ENCODE measurements at places on chromosomes 4 and X. TPM values are rescaled to one million over a fixed set of nuclear protein-coding genes. Genes with fewer than 3 reads are reported as not detected.
A peak's percentile ranks its signal among the peaks of the same experiment; 100 is the strongest.

DNA sequence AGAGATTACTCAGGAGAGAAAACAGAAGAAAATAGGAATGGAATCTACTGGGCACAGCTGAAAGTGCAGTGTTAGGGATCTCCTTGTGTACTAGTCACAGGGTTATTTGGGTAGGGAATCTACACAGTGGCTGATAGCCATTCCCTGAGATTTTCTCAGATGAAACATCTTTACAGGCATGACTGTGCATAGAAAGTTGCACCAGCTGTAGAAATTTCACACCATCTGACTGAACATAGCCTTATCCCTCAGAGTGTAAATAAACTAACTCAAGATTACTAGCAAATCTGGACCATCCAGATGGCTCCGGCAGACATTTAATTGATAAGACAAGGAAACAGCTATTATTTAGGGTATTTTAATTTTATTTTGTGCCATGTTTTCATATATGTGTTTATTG, 2053.5 kb upstream of the TENM3 start:
- no peak for DNase-seq

GRCh38 chrX:101257448-101258258, 33.5 kb downstream of the TAF7L start:
- DNase-seq: no peak

GRCh38 chr4:154137320-154137905, 348.5 kb upstream of the SFRP2 start:
- DNase-seq: no peak

DNA sequence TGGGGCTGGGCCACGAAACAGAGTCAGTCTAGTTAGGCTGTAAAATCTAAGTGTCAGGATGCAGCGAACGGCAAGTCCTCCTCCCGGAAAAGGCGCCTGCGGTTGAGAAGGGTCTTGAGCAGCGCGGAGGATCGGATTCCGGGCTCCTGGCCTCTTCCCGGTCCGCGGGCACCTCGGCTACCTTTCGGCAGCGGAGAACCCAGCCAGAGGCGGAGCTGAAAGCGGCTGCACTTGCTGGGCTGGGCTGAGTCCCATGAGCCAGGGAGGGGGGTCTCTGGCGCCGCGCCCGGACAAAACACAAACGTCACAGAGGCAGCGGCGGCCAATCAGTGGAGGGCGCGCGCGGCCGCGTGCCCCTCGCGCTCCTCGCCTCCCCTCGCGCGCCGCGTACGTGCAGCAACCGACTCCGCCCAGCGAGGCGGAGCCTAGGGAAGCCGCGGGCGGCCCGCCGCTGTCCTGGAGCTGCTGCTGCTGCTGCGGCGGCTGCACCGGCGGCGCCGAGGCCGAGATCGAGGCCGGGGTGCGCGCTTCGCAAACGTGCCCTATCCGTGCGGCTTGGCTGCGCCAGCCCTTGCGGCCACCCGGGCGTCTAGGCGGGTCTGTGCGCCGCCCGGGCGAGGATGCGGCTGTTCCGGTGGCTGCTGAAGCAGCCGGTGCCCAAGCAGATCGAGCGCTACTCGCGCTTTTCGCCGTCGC, at the start of gene PDK3:
Gene PDK3, plus strand, starts transcription at position 451 of the 696 bp plus-strand sequence. Its CDS starts 170 bp downstream, at position 621.
- DNase-seq: peak; percentile 95

- no peak for DNase-seq
These were observed 65.7 kb downstream of the ZFYVE28 start for GRCh38 chr4:2352729-2353221.

DNA sequence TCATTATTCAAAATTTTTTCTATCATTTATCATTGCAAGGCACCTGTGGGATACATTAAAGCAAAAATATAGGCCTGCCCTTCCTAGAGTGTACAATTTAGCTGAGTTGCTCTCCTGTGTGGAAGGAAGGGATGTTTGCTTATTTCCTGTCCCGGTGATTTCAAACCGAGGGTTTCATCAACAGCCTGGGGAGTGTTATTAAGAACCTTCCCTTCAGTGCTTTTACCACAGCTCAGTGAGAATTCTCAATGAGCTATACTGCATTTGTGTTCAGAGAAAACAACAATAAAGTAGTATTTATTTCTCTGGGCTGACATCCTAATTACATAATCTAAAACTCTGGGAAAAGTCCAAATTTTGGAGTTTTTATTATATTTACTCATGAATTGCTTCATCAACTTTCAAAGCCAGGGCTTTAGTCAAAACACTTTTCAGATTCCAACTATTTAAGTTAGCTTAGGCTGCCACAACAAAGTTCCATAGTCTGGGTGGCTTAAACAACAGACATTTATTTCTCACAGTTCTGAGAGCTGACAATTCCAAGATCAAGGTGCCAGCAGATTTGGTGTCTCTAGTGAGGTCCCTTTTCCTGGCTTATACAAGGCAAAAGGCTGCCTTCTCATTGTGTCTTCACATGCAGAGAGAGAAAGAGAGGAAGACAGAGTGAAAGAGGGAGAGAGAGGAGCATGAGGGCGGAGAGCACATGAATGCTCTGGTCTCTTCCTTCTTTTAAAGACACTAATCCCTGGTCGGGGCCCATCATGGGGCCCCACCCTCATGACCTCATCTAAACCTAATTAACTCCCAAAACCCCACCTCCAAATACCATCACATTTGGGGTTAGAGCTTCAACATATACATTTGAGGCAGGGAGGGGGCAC, 62.6 kb downstream of the MMRN1 start:
- no peak for DNase-seq

- DNase-seq: no peak
These were observed 11.4 kb upstream of the GPR34 start for GRCh38 chrX:41677183-41678060.

DNA sequence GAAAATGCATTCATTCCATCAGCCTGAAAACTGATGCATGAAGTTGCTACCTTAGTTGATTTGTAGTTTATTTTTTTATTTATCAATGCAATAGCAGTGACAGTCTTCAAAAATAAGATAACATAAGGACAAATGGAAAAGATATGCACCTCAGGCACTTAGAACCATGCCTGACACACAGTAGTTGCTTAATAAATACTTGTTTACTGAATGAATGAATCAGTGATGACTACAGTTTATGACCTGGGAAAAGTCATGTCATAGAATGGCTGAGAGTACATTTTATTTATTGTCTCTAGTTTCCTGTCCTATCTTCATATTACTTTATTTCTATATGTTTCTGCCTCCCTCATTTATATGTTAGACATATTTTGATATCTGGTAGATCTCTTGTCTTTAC, 171.8 kb downstream of the TLL1 start:
- DNase-seq: no peak

DNA sequence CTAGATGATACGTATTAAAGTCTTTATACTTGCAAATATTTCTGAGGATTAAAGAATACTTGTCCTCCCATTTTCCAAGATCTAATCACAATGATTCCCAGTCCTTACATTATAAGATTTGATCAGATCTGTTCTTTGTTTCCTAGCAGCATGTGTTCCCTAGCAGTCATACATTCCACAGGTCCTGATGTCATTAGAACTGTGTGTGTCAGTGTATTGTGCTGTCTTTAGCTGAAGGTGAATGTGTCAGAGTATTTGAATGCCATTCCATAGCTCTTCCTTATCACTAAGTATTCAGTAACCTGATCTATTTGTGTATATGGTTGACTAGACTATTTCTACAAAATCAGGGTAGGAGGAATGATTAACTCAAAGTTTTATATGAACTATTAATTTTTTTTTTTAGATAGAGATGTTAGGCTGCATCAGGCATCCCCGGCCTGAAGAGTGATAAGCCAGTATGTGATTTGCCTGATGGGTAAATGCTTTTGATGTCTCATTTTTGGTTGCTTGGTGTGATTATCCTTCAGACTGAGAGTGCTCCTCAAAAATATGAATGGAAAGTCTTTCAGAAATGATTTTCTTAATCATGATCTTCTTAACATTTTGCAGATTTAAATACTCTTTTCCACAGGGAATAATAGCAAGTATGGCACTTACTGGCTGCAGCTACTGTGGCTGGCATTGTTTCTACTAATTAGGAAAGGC, 4.4 kb downstream of the ADGRL3 start:
- no peak for DNase-seq

DNA sequence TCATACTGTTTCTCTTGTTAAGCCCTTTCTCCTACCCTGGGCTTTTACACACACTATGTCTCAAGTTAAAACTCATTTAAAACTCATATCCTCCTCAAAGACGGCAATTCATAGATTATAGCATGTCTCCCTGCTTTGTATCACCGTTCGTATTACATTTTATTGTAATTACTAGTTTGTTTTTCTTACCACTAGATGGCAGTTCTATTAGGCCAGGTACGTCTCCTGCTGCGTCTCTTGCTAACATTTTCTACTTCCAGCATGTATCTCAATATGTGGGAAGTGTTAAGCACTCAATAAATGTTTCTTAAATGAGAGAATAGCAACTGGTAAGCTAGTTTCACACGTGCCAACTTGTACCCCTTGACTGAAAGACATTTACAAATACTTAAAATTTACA, 450.3 kb upstream of the PCDH7 start:
- no peak for DNase-seq

GRCh38 chrX:100609591-100609990, 24.9 kb downstream of the TNMD start:
- DNase-seq: no peak

- DNase-seq: no peak
These were observed 183.9 kb upstream of the PCDH7 start for GRCh38 chr4:30536231-30536630.

- no peak for DNase-seq
These were observed 64.4 kb downstream of the ASMT start for GRCh38 chrX:1679238-1679637.

DNA sequence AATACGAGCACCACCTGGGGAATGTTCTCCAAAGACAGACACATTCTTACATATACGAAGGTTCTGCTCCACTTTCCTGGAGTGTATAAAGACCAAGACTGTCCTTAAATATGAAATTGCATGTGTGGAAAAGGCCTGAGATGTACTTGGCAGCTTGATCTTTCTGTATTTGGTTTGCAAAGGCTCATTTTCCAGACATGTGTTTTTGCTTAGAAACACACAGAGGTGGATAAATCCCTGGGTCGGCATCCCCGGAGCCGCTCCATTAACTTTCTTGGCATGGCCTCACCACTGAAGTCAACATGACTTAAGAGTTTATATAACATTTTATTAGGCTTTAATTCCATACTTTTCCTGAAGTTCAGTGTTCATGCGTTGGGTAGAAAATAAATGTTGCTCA, 239.4 kb downstream of the LDB2 start:
- no peak for DNase-seq

GRCh38 chrX:15674841-15675489, 10.4 kb upstream of the CLTRN start:
- peak; percentile 97 for DNase-seq

GRCh38 chr4:145909281-145909715, 29.3 kb downstream of the ZNF827 start:
- DNase-seq: peak; percentile 68

GRCh38 chr4:98508829-98509598, 149.4 kb downstream of the TSPAN5 start:
- DNase-seq: no peak

DNA sequence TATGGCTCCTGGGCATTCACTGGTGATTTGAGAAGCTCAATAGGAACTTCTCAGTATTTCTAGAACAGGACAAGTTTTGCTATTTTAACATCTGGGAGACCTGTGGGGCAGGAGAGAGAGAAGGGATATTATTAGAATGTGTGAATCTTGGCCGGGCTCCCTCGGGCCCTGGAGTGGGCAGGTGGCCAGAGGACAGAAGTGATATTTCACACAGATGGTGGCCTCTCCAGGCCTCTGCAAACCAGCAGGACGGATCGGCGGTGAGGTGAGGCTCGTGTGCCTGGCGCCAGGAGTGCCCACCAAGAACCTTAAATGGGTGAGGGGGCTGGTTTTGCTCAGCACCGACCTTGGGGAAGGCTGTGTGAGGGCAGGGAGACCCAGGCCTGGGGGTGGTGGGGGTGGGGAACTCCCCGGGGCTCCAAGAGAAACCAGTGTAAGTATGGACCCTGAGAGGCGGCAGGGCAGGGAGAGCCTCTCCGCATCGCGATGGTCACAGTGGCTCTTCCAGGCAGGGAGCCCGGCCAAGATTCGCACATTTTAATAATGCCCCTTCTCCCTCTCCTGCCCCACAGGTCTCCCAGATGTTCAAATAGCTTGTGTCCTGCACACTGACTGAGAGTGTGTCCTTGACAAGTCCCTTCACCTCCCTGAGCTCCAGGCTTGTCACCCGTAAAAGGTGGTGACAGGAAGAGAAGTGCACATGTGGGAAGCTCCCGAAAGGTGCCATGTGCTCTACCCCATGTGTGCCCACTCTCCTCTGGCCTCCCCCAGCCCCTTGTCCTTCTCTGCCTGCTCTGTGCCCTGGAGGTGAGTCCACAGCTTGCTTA, 64.9 kb downstream of the SORCS2 start:
- peak; percentile 81 for DNase-seq

DNA sequence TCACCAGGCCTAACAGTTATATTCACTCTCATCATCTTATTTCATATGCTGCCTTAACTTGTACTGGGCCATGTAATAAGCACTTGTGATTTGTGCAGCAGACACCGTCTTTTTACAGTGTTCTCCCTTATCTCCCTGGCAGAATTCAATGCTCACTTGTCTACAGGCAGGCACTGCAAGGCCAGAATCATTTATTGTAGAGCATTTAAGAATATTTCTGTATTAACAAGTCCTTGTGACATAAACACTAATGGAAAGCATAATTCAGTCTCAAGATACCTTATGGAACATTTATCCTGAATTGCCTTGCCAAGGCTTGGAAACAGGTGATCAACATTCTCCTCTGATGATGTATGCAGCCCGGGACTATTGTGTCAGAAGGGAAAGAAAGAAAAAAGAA, 808.9 kb downstream of the STPG2 start:
- no peak for DNase-seq

DNA sequence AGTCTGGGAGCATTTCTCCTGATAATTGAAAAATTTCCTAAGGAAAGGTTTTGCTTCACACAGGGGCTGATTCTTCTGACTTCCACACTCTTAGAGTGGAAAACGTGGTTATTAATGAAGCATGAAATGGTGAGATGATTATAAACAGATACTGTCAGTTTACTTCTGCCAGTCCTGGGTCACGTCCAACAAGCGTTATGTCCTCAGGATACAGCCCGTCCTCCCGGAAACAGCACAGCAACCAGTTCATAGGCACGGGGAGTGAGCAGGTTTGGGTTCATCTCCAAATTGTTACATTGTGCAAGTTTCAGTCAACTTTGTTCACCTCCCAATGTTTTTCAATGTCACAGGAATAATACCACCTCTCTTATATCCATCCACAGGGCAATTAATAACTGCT, 98.8 kb downstream of the NPNT start:
- DNase-seq: no peak

The TCP11X2 gene
- total RNA-seq: not detected

The RBPJ gene
- 17.6 TPM for total RNA-seq

The OTC gene
- total RNA-seq: 2.8 TPM

The KIAA1210 gene
- total RNA-seq: not detected

The RPA4 gene
- total RNA-seq: 0.62 TPM

The HSPA4L gene
- total RNA-seq: 4.1 TPM

All from pancreas (tissue), 10 donors.